ENCODE measurements at places on chromosomes 4 and X.

GRCh38 chr4:108036213-108036612, 46.5 kb downstream of the HADH start:
- DNase-seq: no peak

DNA sequence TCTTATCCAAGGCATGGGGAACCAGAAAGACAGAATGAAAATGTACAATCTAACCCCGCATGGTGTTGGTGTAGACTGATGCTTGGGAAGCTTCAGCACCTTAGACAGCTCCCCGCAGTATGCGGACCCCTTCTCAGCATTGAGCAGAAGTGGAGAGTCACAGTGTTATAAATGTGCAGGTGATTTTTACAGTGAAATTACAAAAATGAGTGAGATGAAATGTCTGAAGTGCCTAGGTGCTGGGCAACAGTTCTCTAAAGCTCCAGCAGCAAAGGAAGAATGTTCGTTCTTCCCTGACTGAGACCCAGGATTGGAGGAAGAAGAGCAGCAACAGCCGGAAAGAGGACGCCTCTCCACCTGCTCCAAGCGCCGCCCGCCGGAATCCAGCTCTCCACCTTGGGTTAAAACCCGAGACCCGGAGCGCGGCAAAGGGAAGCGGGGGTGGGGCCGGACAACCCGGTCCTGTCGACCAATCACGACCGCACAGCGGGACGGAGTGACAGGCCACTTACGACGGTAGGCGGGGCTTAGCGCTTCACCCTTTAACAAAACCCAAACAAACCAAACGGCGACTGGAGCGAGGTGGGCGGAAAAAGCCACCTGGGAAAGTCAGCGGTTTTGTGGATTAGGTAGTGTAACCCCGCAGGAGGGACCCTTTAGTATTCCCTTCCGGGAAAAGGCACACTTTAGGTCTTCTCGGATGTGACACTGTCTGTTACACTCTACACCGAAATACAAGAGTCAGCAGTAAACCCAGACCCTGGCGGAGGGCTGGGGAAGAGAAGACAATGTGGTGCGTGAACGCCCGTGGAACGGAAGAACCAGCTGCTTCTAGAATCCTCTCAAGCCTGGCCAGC, at the start of gene GLRA3:
Gene GLRA3, minus strand, starts transcription at position 403 of the 857 bp plus-strand sequence. CDS start 436 bp downstream, outside the sequence.
- DNase-seq: peak; percentile 98

DNA sequence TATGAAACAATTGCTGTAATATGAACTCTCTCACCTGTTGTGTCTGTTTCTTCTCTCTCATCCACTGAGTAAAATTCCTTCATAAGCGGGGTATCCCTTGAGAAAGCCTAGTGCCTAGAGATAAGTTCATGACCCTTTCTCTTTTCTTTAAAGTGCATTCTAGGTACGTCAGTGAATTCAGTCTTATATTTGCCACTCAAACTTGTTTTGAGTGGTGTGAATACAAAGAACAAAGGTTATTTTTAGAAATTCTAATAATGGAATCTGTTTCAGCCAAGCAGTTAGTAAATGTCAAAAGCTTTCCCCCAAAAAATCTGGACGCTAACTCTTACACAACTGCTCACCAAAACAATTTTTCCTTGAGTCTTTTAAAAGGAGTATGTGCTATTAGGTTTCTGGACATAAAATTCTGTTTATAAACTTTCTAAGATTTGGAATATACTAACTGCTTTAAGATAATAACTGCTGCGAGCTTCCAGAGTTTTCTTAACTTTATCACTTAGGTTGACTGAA, 112.0 kb downstream of the VEGFC start:
- DNase-seq: no peak

DNA sequence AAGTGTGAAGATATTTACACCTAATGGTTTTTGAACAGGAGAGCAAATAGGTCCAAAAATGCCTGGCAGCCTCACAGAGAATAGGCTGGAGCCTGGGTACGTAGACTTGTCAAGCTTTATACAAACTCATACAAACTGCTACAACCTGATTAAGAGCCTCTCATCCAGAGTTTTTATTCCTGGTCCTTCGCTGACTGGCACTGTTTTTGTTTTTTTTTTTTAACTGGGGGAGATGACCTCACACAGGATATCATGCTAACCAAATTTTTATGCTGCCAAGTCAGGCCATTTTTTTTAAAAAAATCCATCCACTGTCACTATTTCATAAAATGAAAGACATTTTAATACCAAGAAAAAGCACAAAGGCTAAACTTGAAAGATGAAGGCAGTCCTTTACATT, 1.9 kb downstream of the FAM114A1 start:
- DNase-seq: no peak

DNA sequence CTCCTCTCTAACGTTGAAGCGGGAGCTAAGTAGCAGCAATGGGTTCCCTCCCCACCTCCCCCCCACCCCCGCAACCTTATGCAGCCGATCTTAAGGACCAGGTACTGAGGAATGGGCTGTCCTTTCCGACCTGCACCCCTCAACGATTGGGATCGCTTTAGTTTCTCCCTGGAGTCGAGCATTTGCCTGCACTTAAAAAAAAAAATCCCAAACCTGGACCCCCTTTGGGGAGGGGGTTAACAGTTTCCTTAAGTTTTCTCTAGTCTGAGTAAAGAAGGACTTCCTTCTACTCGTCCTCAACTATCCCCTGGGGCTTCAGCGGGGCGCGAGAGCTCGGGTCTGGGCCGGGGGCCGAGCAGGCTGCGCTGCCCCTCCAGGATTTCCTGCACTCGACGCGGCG, 25.7 kb upstream of the BCORL1 start:
- DNase-seq: no peak

DNA sequence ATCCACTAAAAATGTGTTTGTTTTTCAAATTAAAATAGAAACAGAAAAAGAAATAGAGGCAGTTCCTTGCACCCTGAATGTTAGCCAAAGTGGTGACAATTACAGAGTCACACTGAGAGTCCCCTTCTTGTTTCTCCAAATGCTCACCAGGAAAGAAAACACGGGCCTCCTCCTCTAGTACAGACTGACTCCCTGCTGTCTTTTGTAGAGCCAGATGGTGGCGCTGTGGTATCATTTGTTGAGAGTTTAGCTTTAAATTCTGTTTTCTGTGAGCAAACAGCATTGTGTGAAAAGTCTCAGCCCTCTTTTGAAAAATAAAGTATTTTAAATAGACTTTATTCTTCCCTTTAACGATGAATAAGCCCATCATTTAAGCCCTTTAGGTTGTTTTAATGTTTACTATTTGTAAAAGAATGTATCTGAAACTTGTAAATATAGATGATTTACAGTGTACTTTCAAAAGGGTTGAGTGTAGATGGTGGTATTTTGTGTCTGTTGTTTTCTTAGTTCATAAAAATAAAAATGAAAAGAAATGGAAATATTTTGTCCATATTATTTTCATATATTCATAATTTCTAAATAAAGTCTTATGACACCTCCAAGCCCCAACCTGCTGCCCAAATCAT, 36.9 kb upstream of the ATOH1 start:
- DNase-seq: peak; percentile 60

- DNase-seq: no peak
Observed at GRCh38 chr4:8324640-8325239, 55.2 kb downstream of the HTRA3 start.

DNA sequence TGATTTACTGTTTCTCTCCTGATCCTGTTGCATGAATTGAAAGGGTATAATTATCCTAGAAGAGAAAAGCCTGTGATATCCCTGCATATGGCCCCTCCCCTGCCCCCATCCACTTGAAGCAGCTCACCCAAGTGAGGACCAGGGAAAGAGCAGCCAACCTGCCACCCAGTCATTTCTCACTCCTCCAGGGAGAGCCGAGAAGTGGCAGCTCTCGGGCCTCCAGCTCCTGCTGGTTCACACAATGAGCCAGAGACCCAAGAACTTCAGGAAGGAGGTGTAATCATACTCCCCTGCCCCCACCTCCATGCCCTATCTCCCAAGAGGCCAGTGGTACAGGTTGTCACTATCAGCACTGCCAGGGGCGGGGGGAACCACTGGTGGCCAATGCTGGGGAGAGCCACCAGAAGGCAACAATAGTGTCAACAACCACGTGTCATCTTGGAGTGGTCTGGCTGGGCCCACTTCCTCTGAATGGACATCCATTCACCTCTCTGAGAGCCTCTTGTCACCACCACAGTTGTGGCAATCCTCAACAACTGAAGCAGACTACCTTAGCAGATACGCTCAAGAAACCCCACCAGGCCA, 42.9 kb downstream of the APOO start:
- peak; percentile 58 for DNase-seq

DNA sequence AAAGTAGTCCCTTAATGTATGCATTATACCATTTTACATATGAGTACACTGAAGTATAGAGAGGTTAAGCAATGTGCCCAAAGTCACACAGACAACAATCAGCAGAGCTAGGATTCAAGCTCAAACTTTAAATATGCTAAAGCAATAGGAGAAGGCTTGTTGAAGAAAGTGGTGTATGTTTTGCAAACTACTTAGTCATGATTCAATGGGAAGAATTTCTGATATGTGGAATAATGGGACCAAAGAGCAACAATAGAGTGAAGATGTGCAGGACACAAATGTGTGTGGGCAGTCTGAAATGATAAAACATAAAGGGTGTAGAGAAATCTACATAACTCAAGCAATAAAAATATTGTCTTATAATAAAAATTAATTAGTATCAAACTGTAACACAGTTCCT, 109.0 kb upstream of the ARSJ start:
- DNase-seq: no peak

DNA sequence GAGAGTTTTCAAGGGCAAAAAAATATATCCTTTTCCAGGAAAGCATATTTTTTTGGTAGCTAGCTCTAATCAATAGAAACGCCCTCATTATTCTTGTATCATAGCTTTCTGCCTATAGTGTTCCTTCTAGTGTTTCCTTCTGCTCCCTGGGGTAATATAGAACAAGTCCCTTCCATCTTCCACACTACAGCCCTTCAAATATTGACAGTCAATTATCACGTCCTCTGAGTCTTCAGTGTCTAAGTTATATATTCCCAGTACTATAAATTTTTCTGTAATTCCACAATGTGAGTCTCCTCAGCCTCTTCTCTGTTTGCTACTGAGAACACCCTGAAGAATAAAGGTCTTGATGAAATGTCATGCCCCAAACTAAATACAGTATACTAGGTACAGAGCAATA, 1088.0 kb upstream of the PCDH7 start:
- DNase-seq: no peak

GRCh38 chrX:123696334-123696733, 36.5 kb downstream of the THOC2 start:
- DNase-seq: no peak

DNA sequence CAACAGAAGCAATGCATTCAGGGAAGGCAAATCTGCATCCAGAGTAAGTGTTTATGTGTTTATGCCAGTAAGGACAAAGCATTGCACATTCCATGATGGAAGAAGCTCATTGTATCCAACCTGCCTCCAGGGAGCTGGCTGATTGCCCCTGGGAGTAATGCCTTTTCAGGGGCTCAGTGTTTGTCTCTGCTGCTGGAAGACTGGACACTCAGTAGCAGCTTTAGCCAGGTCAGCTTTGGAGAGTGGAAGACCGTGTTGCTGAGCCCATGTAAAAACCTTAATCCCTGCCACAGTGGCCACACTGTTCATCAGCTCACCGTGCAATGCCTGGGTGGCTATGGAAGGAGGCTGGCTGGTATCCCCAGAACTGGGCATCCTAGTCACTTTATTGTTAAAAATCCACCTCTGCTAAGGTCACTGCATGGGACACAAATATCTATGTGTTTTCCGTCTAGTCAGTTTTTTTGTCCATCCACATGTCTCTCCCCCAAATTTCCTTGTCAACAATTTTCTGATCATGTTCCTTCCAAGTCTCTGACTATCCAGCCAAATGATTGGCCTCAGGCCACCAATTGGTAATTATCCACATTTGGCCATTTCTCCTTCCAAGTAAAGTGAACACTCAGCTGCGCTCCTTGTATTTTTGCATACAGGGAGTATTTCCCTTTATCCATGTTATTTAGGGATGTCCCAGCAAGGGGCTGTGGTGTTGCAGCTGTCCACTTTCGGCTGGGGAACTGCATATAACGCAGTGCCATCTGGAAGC, 2044.5 kb upstream of the AGA start:
- peak; percentile 66 for DNase-seq

DNA sequence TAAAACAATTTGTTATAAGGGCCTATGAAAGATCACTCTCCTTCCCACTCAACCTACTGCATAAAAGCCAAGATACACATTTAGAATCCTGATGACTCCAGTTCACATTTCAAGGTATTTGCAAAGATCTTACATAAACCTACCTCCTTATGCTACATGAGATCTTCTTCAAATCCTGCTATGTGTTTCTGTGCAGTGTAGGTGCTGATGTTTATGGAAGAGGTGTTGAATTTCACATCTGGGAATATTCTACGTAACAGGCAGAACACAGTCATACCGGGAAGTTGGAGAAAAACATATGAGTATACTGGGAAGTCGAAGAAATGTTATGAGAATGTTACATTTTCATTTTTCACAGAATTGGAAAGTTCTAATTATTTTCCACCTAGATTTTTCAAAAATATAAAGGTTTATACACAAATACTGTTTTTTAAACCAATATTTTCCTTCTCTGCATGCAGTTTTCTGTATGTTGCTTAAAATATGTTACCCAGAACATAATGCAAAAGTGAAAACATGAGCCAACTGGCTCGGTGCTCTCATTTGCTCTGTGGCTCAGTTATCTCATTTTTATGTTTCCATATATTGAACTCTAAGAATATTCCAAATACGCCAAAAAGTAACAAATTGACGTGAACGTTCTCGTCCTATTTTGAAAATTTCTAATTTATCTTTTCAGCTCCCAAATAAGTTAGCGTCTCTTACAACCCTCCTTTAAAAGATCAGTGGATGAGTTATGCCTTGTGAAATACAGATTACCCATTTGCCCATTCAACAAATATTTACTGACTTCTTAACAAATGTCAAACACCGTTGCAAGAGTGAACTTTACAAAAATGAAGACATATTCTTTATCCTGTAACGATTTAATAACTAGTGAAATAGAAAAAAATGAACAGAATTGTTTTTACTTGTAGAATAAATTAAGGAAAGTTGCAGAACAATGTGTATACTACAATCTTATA, 899.3 kb downstream of the STIM2 start:
- no peak for DNase-seq

- DNase-seq: no peak
Observed at GRCh38 chrX:46333550-46333949, 211.7 kb downstream of the ZNF674 start.

DNA sequence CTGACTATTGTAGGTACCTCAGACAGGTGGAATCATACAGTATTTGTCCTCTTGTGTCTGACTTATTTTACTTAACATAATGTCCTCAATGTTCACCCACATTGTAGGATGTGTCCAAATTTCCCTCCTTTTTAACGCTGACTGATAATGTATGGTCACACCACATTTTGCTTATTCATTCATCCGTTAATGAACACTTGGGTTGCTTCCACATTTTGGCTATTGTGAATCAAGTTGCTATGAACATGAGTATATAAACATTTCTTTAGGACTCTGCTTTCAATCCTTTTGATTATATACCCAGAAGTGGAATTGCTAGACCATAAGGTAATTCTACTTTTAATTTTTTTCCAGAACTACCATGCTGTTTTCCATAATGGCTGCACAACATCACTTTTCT, 87.0 kb upstream of the NDP start:
- DNase-seq: no peak

DNA sequence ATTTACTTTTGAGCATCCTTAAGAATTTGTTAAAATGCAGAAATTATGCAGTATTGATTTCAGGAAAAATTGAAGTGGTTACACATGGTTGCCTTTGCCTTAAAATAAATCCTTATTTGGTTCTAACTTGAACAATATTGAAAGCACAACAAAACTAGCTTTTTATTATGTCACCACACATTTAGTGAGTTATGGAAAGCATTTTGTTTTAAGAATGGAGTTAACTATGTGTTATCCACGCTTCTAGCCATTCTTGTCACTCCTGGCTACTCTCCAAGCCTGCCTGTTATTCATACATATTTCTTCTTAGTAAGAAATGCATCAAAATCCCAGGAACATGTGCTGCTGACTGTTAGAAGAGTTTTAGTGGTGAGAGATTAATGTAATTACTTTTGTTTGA, 73.9 kb downstream of the FAT4 start:
- no peak for DNase-seq

All from NCI-H69 (cell line).